ENCODE measurements at places on chromosomes 11 and 22.

DNA sequence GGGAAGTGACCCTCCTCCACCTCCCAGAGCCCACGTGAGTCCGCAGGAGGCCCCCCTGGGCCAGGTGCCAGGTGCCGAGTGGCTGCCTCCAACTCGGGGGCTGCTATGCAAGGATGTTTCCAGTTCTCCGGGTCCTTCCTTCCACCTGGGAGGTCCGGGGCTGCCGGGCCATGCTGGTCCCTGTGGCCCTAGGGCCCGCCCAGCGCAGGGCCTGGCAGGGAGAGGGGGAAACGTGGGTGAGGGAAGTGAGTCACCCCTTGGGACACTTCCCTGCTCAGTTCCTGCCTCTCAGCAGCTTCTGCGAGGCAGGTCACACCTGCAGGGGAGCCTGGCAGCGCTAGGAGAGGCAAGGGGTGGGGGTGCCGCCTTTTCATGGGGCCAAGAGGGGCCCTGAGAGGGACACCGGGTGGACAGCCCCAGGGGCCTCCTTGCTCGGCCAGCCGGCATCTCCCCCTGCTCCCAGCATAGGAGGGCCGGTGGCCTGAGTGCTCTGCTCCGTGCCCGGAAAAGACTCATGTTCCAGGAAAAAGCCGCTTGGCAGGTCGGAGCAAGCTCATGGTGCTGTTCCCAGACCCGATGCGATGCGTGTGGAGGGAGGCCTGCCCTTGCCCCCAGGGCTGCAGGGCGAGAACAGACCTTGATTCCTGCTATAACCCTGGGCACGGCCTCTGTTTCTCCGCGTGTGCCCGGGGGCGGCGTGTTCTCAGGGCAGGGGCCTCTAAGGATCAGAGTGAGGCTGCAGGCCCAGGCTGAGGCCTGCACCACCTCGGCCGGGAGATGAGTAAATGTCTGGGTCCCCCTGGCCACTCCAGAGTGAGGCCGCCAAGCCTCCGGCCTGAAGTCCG, 30.3 kb upstream of the WNT7B start:
- DNase-seq = peak; percentile 85

- no peak for DNase-seq
These were observed 25.8 kb downstream of the CDPF1 start for GRCh38 chr22:46224044-46224897.

DNA sequence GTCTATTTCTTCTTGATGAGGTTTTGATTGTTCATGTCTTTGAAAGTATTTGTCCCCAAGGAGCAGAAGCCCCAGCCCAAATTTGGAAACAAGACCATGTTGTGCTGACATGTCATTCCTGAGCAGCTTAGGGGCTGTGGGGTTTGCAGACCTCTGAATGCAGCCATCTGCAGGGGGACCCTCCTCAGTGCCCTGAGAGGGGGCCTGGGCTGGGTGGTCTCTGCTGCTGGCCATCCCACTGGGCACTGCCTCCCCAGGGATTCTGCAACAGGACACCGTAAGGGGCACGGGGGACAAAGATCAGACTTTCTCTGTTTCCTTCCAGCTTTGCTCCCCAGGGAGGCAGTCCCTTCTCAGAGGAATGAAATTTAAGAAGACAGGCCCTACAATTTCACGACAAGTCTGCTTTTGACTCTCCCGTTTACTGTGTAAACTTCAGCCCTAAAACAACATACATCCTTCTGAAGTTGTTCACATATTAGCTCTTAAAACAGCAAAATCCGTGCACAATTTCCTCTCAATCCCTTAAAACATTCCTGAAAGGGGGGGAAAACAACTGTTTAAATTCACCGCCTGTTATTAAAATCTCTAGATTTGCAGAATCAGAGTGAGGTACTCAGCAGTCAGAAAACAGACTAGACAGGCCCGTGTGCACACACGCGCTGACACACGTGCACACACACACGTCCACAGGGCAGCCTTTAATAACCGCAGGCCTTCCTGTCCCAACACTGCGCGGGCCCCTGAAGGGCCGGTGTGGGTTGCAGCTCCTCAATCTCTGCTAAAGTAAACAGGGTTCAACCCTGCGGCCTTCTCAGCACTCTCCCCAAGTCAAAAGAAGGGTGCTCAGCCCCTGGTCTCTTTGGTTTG, 109.8 kb downstream of the KCNQ1 start:
- DNase-seq = no peak

DNA sequence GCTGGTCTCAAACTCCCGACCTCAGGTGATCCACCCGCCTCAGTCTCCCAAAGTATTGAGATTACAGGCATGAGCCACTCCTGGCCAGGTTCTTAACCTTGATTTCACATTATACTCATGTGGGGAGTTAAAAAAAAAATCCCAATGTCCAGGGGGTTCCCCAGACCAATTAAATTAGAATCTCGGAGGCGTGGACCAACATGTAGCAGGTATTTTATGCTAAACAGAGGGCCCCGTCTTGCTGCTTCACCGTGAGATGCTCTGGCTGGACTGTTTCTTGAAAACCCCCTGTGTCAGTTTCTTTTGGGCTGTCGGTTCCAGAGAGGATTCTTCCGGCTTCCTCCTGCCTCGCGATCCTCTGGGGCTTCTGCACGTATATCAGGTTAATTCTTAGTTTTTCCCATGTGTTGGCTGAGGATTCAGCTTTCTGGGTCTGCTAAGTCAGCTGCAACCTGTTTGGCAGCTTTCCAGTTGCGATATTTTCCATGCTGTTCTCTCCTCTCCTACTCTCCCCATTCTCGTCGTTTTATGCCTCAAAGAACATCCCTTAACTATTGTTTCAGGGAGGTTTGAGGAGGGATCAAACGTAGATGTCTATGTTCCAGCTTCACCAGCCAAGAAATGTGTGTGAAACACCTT, 50.6 kb upstream of the ACCSL start:
- no peak for DNase-seq

DNA sequence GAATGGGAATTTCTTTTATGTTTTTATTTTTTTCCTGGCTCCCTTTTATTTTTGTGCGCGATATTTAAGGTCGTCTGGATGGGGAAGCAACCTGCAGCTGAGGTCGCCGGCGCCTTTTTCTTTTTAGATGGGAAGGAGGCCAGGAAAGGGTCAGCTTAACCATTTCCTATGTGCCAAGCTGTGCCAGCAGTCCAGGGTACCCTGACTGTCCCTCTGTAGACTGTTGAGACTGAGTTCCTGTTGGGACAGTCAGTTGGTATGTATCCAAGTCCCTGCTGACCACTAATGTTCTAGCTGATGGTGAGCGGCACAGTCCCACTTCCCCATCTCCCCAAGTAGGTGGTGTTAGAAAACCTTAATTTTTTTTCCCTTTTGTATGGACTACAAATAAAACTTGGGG, 10.5 kb downstream of the RBM14 start:
- no peak for DNase-seq

GRCh38 chr22:25677631-25678030, 64.4 kb upstream of the MYO18B start:
- DNase-seq = no peak

GRCh38 chr11:112320668-112321067, 60.0 kb upstream of the PLET1 start:
- peak; percentile 57 for DNase-seq

DNA sequence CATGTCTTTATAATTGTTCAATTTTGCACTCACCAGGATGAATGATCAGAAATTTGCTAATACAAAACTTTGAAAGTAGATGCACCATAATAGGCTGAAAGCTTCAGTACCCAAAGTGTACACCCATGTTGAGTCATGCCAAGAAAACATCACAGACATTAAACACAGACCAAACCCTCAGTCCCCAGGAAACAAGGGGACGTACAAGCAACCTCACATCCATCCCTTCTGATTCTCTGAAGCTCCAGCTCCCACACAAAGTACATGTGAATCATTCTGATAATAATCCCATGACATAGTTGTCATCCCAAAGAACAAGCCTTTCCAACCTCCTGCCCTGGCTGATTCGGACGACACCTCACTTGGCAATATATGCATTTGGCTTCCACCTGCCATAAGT, 183.8 kb downstream of the SNX19 start:
- DNase-seq = no peak

- DNase-seq = no peak
These were observed 3.1 kb downstream of the CYB5R3 start for GRCh38 chr22:42645938-42646568.

DNA sequence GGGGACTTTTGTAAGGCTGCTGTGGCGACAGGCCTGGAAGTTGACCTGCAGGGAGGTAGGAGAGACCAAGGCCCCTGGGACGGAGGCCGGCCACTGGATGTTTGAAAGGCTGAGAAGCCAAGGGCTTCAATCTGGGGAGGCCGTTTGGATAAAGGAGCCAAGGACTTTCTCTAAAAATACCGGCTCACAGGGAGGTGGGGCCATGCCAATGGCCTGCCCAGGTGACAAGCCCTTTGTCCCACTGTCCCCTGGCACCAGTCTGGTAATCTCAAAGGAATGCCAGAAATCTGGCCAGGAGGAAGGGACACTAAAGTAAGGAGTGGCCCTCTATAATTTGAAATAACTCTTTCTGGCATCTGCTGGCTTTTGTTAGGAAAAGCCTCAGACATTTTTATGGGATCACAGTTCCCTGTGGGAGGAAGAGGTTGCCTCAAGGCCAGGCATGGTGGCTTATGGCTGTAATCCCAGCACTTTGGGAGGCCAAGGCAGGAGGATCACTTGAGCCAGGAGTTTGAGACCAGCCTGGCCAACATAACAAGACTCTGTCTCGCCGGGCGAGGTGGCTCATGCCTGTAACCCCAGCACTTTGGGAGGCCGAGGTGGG, 1.9 kb upstream of the CHKA start:
- no peak for DNase-seq

DNA sequence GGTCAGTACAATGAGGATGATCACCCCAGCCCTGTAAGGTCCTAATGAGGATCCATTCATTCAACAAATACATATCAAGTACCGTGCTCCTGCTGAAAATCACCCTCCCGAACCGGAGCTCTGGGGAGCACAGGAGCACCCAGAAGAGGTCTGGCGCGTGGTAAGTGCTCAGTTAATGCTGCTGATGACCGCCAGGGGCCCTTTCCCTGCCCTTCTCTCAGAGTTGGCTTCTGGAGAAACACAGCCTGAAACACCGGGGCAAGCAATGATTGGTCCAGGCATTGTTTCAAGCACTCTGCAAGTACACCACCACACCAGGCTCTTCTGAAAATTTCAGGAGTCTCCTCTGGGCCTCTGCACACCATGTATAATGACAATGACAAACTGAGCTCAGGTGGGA, 3.8 kb upstream of the CCDC86 start:
- DNase-seq = peak; percentile 22

GRCh38 chr11:73660497-73661034, 14.2 kb downstream of the PLEKHB1 start:
- DNase-seq = no peak

- DNase-seq = no peak
These were observed 130.6 kb downstream of the ETS1 start for GRCh38 chr11:128456566-128457268.

GRCh38 chr22:44407987-44408828, 89.8 kb downstream of the RTL6 start:
- DNase-seq = no peak

DNA sequence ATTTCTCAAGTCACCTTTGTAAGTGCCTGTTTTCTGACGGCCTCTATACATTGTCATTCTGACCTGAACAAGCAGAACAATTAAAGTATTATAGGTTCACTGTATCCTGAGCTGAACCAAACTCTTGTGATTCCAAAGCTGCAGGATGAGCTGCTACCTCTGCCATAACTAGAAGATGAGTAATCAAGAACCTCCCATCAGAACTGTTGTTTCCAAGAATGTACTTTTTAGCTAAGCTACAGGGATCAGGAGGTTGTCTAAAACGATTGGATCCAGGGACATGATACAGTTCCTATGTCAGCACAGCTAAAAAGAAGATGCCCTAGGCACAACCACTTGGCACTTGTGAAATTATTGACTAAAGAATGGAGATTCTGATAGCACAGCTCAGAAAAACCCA, 288.4 kb upstream of the CCDC90B start:
- DNase-seq = peak; percentile 71

DNA sequence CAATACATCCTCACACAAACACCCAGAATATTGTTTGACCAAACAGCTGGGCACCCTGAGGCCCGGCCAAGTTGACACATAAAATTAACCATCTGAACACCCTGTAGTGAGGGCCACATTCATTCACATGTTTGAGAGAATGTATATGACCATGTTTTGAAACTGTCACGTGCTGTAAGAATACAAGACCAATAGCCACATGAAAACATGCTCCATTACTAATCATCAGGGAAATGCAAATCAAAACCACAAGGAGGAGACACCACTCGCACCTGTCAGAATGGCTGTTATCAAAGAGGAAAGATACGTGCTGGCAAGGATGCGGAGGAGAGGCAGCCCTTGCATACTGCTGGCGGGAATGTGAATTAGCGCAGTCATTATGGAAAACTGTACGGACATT, 38.3 kb upstream of the IGSF9B start:
- no peak for DNase-seq

- no peak for DNase-seq
These were observed 10.9 kb downstream of the MUC2 start for GRCh38 chr11:1085440-1086170.

- no peak for DNase-seq
These were observed 9.8 kb downstream of the LRRC32 start for GRCh38 chr11:76660533-76661305.

DNA sequence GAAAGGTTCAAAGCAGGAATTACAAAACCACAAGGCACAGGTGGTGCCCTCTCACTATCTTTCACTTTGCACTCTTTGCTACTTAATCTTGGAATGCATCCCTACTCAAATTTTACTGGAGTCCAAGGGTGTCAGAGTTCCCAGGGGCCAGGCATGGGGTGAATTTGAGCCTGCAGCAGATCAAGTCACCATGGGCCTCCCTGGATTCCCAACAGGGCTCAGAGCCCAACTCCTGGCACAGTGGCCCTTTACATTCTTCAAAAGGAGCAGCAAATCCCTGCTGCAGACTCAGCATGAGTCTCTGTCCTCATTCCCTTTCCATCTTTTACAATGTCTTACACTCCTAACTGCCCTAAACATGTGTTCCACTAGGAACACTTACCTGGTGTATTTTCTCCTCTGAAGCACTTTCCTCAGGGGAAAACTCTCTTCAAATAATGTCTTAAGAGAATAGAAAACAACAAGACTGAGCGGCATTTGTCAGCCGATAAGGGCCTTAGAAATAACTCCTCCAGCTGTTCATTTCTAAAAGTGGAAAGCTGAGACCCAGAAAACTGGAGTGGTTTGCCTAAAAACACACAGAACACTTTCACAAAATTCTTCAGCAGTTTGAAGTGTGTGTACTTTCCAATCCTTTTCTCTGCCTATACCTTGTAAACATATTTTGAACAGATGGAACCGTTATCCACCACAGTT, 596.0 kb downstream of the INSC start:
- DNase-seq = no peak

- DNase-seq = no peak
These were observed 351.9 kb downstream of the ETS1 start for GRCh38 chr11:128235426-128235825.

- DNase-seq = no peak
These were observed 3.5 kb downstream of the YIF1A start for GRCh38 chr11:66285250-66285947.
